ENCODE measurements at places on chromosomes 13 and 19.

- no peak for DNase-seq
Measured at GRCh38 chr19:50710612-50711011, 9.0 kb downstream of the SHANK1 start.

GRCh38 chr19:31533114-31533513 is 183.9 kb upstream of the TSHZ3 start:
- no peak for DNase-seq

DNA sequence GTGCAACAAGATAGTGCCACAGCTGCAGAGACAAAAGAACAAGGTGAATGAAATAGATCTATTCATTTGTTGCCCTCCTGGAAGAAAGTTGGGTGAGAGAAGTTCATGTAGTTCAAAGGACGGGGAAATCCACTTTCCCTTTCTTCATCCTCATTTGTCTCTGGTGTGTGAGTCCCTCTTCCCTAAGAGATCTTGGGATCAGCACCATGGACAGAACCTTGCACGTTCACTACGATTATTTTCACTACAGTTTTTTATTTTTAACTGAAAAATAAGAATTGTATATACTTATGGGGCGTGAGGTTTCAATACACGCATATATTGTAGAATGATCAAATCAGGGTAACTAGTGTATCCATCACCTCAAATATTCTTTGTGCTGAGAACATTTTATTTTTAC is 29.2 kb downstream of the NLRP5 start:
- DNase-seq, result no peak

- no peak for DNase-seq
Measured at GRCh38 chr19:44878120-44878865, 12.8 kb upstream of the TOMM40 start.

GRCh38 chr19:40598121-40598917 is 2.9 kb upstream of the LTBP4 start:
- DNase-seq, result no peak

DNA sequence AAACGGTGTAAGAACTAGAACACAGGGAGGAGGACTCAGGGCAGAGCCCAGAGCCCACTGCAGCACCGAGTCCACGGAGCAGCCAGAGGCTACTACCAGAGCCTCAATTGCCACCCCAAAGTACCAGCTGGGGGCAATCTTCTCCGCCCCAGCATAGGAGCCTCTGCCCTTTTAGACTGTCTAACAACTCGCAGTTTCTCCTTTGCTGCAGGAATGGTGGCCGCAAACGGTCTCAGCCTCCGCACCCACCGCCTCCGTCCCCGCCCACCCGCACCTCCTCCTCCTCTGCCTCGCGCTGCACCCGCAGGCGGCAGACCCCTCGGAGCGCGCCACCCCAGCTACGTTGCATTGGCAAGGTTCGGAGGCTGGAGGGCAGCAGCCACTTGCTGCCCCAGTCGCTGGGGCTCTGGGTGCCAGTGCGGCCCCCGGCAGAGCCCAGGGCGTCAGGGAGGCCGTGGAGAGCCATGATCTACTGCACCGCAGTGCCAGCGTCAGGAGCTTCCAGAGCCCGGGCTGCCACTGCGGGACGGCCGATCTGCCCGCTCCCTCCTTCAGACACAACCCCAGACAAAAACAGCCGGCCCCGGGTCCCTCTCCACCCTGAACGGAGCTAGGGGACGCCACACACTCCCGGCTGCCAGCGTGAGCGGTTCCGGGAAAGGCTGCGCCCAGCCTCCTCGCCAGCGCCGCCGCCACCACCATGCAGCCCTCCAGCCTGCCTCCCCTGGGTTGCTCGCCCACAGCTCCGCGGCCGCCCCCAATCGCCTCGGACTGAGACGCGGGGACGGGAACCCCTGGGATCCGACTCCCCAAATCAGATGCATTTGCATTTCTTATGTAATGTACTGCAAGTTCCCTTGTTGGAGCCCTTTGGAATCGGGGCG is 1.8 kb downstream of the FGF14 start:
- DNase-seq, result no peak

- DNase-seq, result no peak
Measured at GRCh38 chr13:70173598-70173959, 65.3 kb upstream of the KLHL1 start.

- no peak for DNase-seq
Measured at GRCh38 chr13:83423381-83423780, 458.9 kb downstream of the SLITRK1 start.

GRCh38 chr19:39971380-39972035 is 543 bp downstream of the PSMC4 start:
- no peak for DNase-seq

GRCh38 chr13:42322806-42323205 is 50.9 kb downstream of the AKAP11 start:
- no peak for DNase-seq

DNA sequence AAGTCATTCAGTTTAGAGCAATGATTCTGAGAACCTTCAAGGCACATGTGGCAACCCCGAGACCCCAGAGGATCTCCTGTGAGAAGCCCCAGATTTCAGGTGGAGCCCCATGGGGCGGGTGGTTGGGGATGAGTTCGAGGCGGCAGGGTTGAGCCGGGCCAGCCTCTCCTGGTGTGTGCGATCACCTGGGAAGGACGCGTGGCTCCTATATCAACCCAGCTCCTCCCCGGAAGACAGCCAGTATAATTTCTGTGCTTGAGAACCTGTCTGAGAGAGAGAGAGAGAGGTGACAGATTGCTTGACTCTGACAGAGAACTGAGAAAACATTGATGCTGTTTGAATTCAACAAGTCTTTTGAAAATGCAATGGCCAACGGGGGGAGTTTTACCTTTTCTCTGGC is 89.0 kb downstream of the TEX29 start:
- DNase-seq, result no peak

GRCh38 chr19:11092181-11092538 is 2.9 kb downstream of the LDLR start:
- DNase-seq, result no peak

GRCh38 chr13:31009166-31009565 is 76.7 kb downstream of the TEX26 start:
- no peak for DNase-seq

- DNase-seq, result no peak
Measured at GRCh38 chr19:28687296-28687695, 525.7 kb downstream of the UQCRFS1 start.

DNA sequence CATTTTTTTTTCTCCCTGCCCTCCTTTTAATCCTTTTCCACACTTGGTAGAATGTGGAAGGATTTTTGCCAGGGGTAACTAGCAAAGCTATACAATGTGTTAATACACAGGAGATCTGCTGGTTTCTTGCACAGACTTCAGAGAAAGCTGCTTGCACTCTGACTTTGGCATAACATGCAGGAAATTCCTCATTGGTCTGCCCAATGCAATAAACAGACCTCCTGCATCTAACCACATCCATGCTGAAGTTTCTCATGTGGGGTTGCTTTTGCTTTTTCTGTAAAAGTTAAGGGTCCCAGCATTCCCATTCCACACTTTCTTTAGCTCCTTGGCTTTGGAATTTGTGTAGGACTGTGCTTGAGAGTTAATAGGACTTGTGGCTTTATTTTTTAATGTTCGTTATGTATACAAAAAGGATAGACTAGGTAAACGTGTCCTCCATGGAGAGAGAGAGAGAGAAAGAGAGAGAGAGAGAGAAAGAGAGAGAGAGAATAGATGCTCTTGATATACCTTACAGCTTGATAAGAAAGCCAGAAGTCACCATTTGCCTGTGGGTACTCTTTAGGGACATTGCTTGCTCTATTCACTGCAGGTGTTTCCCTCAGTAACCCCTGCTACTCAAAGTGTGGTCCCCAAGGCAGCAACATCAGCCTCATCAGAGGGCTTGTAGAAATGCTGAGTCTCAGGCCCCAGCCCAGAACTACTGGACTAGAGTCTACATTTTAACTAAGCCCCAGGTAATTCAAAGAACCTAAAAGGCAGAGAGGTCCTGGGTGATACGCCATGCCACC is 170.5 kb downstream of the SHISA2 start:
- DNase-seq, result no peak

DNA sequence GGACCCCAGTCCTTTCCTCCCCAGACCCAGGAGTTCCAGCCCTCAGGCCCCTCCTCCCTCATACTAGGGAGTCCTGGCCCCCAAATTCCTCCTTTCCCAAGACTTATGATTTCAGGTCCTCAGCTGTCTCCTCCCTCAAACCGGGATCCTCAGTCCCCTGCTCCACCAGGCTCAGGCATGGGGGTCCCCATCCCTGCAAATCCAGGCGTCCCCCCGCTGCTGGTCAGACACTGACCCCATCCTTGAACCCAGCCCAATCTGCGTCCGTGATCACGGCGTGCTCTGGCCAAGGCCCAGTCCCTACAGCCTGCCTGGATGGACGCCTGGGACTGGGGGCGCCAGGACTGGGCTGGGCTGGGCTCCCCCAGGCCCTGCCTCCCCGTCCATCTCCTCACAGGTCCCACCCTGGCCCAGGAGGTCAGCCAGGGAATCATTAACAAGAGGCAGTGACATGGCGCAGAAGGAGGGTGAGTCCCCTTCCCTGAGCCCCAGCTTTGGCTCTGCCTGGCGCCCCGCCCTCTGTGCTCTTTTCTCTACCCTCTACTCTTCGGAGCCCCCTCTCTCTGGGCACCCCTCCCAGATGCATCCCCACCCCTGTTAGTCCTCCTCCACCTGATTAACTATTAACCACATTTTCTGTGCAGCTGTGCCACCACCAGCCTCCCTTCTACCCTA is 672 bp downstream of the HPN start:
- DNase-seq, result no peak

DNA sequence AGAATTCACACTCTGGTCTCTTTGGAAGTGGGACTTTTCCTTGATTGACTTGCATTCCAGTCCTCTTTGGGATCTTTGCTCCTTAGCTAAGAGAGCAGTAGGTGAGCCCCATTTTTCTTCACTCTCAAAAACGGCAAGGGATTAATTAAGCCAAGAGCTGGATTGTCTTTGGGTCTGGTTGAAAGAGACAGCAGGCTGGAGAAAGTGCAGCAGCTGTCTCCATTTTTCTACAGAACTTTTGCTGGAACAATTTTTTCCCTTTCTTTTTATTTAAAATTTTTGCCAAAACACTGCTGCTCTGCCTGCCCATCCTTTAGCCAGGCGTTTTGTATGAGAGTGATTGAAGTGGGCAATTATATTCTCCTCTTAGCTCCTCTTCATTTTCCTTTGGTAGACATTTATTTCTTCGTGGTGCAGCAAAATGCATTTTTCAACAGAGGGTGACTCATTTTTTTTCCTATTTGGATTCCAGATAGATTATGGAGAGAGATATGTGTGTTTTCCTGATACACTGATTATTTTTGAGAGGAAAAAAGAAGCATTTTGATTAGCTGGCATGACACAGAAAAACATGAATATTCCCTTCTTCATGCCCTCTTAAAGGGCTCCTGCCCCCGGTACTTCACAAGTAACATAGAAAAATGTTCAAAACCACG is 371.2 kb upstream of the NBEA start:
- DNase-seq, result no peak

DNA sequence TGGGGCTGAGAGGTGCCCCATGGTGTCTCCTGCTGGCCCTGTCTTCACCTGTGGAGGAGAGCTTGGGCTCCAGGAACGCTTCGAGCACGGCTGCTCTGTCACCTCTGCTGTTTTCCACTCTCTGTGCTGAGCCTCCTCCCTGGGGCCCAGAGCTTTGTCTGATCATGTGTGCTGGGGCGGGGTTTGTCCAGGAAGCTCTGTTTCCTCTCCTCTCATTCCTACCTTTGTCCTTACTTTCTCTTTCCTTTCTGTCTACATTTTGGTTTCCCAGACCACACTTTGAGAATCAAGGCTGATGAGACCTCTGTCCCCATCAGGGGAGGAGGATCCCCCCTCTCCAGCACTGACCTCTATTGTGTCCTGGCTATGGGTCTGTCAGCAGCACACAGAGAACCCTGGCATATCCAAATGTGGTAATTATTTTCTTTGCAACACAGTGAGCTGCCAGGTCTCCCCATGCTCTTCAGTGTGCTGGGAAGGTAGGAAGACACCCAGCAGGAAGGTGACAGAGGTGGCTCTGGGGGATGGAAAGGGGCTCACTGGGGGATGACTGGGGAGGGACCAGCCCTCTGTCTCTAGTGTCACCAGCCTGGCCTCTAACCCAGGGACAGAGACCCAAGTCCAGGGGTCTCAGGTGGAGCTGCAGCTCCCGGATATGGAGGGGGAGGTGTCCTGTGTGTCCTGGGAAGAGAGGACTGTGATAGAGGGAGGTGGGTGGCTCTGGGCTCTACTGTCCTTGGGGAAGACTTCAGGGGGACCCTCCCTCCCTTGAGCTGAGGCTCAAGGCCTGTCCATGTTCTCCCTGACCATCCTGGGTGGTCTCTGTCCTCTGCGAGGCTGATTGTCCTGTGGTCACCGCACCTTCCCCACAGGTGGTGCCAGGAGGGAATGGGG is at the start of gene CEACAM1:
CEACAM1 (minus strand) TSS at position 128 of the 894 bp plus-strand sequence; CDS start at position 21, 107 bp downstream.
- DNase-seq, result no peak

DNA sequence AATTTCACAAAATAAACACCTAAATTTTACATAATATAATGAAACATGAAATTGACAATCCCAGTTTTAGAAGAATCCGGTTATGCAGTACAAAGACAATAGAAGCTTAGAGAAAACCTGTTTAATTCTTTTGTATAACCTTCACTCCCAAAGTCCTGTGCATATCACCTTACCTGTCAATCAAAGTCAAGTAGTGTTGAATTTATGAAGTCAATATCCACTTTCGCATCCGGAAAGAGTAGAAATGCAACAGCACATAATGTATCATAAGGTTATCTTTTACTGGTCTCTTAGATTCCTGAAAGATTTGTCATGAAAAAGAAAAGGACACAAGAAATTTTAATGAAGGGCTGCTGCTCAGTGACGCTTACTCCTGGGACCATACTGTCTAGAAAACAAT is 1112.6 kb downstream of the PCDH9 start:
- DNase-seq, result no peak

GRCh38 chr13:45482571-45483173 is 17.9 kb downstream of the COG3 start:
- DNase-seq, result no peak

GRCh38 chr13:91135376-91135775 is 212.1 kb upstream of the MIR17HG start:
- DNase-seq, result no peak

DNA sequence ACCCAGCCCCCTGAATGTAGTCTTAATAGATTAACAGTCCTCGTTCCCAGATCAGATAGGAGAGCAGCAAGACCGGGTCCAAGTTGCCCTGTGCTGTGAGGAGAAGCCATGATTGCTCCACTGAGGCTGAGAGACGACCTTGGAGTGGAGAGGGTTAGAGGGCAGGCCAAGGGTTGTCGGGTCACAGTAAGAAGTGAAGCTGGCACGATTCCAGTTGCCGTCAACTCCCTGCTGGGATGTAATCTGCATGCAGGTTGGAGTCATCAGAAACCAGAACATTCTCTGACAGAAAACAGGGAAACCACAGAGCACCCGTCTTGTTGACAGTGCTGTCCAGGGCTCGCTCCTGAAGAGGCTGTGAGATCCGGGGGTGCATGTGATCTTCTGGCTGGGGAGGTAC is 19.0 kb upstream of the ATP11A start:
- no peak for DNase-seq

DNA sequence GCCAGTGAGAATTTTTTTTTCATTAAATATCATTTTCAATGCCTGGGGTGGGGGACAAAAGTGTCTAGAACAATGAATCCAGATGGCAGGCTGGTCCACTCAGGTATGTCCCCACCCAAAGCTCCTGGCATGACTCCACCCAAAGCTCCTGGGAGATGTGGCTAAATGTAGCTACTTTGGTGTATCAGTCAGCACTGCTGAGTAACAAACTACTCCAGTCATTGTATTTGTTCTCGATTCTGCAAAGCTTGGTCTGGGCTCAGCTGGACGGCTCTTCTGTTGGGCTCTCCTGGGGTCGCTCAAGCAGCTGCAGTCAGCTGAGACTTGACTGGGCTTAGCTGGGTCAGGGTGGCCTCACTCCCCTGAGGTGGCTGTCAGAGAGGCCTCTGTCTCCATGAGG is 48.5 kb downstream of the CELF5 start:
- DNase-seq, result no peak

- DNase-seq, result no peak
Measured at GRCh38 chr13:63700350-63700749, 2284.7 kb upstream of the PCDH20 start.
